ENCODE measurements at places on chromosomes 2 and 18.

DNA sequence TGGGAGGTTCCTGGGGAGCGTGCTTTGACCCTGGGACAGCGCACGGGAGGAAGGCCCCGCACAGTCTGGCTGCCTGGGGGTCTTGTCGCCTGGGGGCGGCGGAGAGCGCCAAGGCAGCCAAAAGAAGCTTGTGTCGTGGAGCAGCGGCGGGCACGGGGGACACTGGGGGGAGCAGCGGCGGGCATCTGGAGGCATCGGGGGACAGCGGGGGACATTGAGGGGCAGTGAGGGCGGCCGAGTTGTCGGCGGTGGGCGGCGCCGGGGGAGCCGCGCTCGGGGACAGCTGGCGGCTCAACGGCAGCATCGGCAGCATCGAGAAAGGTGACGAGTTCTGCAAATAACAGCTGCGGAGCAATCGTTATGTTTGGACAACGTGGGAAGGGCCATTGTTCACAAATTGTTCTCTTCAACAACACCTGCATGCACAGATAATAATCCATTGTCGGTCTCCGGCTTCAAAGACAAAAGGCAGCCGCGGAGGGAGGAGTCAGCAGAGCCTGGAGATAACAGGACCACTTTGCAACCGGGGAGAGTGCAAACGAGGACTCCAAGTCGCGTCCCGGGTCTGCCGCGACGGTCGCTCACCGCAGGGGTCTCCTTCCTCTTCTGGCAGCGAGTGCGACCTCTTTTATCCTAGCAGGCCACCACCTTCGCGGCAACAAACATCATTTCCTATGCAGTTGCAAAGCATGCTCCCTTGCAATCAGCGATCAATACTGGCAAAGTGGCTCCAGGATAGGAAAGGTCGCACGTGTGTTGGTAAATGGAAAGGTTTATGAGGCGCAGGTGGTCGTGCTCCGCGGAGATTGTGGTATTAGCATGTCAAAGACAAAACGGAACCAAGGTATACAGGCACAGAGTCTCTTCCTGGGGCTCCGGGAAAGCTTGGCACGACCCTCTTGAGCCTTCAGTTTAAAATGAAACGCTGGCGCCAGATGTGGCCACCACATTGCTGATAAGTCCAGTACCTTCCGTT, 132.3 kb upstream of the DLX2 start:
- peak; percentile 83 for DNase-seq

DNA sequence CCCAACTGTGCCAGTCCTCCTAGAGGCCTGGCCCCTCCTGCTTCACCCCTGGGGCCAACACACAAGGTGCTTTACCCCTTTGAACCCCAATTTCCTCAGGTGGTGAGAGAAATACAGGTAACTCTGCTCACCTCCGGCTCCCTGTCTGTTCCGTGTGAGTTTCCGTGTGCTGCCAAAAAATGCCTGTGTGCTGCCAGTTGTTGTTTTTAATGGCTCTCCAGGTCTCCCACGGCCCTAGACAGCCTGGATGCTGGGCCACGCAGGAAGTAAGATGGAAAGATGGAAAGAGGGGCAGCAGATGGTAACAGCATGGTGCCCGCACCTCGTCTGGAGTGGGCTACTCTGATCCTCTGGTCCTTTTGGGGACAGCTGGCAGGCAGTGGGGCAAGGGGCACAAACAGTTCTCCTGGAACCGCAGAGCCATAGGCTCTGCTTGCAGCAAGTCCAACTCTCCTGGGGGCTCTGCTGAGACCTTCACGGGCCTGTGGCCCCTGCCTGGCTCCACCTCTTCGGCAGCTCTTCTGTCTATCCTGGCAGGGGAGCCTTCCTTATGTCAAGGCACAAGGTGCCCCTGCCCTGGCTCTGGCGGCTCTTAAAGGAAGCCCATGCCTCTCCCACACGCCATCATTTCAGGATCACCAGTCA, 4.3 kb upstream of the ARHGEF4 start:
- DNase-seq: no peak

- DNase-seq: no peak
These were observed 233.4 kb upstream of the COPS8 start for GRCh38 chr2:236852100-236852976.

- no peak for DNase-seq
These were observed 480.7 kb upstream of the TCF4 start for GRCh38 chr18:56068701-56069100.

GRCh38 chr2:1644427-1644826, 99.9 kb downstream of the PXDN start:
- peak; percentile 19 for DNase-seq

DNA sequence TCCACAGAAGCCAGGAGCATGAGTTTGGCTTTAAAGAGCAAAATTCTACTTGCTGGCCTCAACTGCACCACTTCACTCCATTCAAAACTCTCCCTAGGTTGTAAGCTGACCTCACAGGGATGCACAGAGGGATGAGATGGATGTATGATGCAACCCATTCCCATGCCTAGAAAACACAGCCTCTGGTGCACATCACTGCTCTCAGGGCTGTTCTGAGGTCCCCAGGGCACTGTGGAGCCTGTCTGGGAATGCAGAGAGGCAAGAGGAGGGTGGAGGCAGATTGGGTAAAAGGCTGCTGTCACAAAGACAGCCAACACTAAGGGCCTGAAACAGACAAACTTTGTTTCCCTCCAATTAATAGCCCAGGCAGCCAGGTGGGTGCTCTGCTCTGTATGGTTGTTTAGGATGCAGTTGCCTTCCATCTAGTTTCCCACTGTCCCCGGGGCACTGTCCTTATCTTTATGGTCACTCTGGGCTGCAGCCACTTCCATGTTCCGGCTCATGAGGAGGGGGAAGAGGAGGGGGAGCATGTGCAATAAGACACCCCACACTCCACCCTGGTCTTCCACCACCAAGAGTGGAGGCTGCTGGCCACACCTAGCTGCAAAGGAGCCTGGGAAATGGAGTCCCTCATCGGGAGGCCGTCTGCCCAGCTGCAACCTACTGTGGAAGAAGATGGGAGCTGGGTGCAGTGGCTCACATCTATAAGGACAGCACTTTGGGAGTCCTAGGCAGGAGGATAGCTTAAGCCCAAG, 7.0 kb downstream of the GPR45 start:
- no peak for DNase-seq

GRCh38 chr2:10889651-10890215, 22.0 kb upstream of the KCNF1 start:
- no peak for DNase-seq

DNA sequence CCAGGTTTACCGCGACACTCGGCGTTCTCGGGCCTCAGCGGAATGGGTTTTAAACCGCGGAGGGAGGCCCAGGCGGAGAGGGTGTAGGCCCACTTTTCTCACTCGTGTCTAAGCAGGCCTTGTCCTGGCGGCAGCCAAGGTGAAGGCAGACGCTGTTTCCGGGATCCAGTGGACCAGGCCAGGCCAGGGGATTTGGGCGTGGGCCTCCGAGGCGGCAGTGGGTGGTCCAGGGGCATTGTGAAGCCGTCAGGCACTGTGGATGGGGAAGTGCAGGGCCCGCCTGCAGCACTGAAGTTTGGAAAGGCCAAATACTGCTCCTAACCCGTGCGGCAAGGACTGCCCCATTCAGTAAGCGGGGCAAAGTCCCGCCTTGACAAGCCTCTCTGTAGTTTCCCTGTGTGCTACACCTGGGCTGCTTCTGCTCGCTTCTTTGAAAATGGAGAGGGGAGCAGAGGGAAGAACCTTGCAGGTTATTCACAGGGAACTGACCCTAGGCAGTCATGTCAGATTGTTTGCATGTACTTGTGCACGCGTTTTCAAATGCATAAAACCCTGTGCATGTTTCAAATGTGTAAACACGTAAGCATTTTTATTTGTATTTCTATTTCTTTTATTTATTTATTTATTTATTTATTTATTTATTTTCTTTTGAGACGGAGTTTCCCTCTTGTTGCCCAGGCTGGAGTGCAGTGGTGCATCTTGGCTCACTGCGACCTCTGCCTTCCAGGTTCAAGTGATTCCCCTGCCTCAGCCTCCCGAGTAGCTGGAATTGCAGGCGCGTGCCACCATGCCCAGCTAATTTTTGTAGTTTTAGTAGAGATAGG, 7.5 kb upstream of the DLX2 start:
- no peak for DNase-seq

DNA sequence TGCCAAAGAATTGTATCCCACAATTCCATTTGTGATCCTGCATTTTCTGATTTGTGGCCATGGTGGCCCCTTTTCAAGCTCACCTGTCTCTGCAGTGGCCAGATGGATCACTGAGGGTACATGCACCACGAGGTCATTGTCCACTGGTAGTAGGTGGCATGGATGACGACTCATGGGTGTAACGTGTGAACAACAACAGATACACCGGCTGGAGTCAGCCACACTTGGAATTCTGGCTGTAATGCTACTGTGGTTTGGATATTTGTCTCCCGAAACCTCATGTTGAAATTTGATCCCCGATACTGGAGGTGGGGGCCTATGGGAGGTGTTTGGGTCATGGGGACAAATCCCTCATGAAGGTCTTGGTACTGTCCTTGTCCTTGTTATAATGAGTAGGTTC, 102.2 kb upstream of the TAF1B start:
- no peak for DNase-seq

DNA sequence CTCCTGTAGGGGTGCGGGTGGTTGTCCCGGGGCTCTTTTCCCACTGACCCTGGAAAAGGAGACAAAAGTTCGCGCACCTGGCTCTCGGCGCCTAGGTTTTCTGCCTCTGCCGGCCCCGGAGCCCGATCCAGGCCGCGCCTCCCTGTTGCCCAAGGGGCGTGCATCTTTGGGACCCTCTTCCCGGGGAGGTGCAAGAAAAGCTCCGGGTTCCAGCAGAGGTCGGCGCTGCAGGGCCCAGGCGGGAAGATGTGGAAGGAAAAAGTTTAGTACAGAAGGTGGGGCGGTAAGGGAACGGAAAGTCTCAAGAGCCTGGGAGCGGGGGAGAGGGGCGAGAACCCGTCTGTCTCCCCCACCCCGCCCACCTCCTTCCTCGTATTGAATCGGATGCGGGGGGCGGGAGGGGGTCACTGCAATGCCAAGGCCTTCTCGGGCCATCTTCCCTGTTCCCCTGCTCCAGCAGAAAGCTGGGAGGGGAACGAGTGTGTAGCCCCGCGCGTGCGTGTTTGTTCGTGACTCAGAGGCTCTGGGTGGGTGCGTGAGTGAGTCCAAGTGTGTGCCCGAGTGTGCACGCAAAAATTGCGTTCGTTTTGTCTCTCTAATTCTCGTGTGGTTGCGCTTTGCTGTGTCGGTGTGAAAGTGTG, 6.3 kb upstream of the EN1 start:
- DNase-seq: peak; percentile 46

- peak; percentile 61 for DNase-seq
These were observed 5.5 kb upstream of the ID2 start for GRCh38 chr2:8676191-8676920.

GRCh38 chr2:193272011-193272410, 1077.3 kb upstream of the TMEFF2 start:
- no peak for DNase-seq

- peak; percentile 60 for DNase-seq
These were observed 203.2 kb downstream of the SH3RF3 start for GRCh38 chr2:109331896-109332848.

DNA sequence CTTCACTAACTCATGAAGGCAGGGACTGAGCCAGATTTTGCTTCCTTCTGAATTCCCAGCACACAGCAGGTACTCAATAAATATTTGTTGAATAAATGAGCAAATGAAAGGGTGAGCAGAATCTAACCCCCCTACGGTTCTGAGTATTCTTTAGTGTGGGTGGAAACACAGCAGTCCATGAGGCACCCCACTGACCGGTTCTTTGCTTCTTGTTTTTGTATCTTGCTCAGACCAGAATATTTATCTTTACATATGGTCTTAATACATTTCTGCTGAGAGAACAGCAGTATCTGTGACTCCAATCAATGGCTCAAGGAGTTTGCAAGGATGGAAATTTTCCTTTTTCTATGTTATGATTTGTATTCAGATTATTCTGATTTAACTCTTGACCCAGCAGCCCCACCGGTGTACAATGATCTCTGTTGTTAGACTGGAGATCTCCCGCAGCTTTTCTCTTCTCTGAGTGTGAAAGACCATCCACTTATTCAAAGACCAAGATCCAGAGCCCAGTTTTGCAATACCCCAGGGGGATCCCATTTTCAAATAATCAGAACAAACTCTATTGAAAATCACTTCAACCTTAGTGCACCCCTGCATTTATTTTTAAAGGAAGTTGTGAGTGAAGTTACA, 506.5 kb upstream of the TNP1 start:
- DNase-seq: no peak

- DNase-seq: no peak
These were observed 169.2 kb upstream of the NOSTRIN start for GRCh38 chr2:168633200-168633599.

DNA sequence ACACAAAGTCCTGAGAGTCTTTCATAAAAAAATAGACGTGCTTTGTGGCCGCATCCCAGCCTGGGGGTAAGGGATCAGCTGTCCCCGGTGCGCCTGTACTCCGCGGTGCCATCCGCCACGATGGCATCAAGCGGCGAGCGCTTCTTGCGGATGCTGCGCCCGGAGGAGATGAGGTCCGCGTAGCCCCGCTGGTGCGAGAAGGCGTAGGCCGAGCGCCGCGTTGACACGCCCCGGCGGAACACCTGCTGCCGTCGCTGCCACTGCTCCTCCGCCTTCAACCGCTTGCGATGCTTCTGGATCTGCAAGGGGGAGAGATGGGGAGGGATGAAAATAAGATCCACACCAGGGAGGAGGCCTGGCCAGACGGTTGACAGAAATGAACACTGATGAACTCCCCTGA, 26.8 kb upstream of the NARS1 start:
- no peak for DNase-seq

DNA sequence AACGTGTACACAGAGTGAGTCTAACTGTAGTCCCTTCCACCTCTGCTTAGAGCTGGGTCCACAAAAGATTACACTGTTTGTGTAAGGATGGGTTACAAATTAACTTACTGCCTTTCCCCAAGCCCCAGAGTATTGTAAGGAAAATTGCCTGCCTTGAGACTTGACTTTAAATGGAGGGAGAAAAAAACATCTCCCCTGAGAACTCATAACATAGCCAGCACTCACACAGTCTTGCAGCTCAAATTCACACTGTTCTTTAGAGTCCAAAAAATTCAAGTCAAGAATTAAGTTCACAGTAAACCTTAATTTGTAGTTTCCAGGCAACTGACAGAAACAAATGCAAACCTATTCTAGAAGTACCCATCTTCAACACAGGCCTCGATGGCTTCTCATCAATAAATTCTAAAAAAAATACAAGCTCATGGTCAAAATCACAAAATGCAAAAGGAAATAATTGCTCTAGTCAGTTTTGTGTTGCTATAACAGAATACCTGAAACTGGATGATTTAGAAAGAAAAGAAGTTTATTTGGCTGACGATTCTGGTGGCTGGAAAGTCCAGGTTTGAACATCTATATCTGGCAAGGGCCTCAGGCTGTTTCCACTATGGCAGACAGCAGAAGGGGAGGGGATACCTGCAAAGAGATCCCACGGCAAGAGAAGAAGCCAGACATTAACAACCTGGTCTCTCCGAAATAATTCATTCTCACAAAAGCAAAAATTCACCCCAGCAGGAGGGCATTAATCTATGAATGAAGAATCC, 34.6 kb upstream of the TMEM17 start:
- DNase-seq: no peak

DNA sequence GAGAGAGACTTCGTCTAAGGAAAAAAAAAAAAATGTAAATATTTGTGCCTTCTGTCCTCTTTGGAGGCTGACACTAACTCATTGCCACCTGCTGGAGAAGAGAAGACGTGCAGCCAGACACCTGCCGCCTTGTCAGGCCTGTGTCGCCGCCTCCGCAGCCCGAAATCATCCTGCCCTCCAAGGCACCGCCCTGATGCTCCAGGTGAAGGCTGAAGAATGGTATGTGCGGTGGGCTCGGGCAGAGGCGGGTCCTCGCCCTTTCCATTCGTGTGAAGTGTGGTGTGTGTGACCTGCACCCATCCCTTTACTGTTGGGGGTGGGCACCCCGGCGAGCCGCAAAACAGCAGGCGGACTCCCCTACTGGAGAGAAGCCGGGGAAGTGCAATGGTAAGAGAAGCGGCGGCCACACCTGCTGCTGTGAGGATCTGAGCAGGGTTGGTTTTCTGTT, 60.4 kb downstream of the FAM161A start:
- peak; percentile 92 for DNase-seq
